OCI-LY7 (cell line): ENCODE measurements at places on chromosomes 6 and 20.

DNA sequence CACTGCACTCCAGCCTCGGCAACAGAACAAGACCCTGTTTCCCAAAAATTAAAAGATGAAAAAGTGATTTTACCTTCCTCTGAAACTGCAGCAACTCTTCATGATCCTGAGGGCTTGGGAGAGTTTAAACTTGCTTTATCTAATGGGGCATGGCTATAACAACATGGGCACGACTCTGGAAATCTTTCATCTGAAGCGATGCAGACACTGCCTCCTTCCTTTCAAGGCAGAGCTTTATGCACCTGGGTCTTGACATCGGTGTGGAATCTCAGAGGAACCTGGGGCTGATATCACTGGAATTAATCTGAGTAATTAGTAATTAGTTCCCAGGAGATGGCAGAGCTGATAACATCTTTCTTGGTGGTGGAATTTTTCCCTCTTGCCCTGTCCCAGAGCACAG is 52.1 kb downstream of the EDN3 start:
- no peak for DNase-seq

DNA sequence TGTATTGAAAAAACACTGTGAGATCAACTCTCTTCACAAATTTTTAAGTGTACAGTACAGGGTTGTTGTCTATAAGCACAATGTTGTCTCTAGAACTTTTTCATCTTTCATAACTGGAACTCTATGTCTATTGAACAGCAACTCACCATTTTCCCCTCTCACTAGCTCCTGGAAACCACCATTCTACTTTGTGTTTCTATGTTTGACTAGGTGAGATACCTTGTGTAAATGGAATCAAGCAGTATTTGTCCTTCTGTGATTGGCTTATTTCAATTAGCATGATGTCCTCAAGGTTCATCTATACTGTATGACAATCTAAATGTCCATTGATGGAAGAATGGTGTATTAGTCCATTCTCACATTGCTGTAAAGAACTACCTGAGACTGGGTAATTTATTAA is 210.1 kb upstream of the FUT9 start:
- no peak for DNase-seq

DNA sequence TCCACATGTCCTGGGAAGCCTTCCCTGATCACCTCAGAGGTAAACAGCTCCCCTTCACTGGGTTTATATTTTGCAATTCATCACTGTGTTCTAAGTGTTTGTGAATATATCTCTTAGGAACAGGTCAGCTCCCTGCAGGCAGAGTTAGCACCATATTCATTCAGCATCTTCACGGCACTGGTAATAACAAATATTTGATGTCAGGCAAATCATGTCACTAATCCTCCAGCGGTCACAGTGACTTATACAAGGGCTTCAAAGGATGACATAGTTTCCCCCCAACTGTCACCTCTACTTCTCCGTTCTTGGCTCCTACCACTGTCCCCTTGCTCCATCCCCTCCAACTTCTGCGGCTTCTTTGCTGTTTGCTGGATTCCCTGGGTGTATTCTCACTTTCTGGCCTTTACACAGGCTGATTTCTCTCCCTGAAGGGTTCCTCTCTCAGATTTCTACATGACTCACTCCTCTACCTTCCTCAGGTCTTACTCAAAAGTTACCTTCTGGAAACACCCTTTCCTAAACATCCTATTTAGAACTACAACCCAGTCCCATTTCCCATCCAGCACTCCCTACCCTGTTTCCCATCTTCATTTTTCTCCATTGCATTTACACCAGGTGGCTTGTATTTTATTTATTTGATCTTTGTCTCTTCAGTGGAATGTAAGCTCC is 66.6 kb downstream of the NHLRC1 start:
- no peak for DNase-seq

DNA sequence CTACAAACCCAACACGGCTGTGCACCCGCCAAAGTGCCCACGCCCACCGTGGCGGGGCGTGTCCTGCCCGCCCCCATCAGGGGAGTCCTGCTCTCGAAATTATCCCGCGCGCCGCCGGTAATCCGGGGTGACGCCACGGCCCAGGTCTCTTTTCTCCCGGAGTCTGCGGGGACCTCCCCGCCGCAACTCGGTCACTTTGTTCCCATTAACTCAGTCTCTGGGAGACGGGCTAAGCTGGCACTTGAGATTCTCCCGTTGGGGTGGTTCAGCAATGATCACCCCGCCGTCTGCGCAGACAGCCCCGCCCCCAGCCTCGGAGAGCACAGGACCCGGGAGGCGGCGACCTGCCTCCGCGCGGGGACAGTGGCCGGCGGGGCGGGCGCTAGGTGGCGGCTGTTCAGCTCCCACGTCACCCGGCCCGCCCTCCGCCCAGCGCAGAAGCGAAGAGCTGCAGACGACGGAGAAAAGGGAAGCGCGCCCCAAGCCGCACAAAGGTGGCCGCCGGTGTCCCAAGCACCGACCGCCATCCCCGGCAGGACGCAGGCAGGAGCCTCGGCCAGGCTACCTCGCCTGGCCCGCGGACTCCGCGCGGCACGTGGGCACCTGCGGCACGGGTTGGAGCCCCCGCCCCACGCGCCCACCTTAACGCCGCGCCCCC is 31.5 kb downstream of the SF3B5 start:
- peak; percentile 89 for DNase-seq

DNA sequence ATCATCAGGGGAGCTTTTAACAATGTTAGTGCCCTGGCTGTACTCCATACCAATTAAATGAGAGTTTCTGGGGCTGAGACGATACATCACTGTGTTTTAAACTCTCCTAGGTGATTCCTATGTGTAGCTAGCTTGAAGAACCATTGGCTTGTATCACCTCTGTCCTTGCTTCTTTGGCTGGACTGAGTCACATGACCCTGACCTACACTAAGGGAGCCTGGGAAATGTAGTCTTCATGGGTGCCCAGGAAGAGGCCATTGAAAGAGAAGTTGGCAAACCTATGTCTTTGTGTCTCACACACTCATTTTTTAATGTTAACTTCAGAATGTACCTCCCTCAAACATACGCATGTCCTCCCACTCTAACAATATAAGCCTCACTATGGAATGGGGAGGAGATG is 506.6 kb downstream of the DHX35 start:
- peak; percentile 8 for DNase-seq

DNA sequence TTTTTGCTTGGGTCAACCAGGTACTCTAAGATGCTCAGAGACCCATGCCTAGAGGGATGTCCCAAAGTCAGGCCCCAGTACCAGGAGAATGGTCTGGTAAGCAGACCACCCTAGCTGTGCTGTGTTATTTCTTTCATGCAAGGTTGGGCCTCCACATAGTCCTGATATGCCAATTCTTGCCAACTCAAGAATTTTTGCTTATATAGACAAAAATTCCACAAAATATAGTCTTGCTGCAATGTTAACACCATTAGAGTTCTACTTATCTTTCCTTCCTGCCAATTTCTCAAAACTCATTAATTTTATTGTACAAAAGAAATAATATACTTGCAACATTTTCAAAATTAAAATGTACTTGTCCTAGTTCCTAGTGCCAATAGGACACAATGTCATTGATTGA is 33.9 kb upstream of the TINAG start:
- DNase-seq: no peak
